SK-MEL-5 (cell line): ENCODE measurements at places on chromosomes 4 and X. TPM values are rescaled to one million over a fixed set of nuclear protein-coding genes. Genes with fewer than 3 reads are reported as not detected.

Gene USP26
- total RNA-seq = not detected in 2 replicates

Gene SHROOM2
- total RNA-seq = 3.5 and 4.4 TPM in 2 replicates

Gene CT45A9
- total RNA-seq = not detected in 2 replicates

Gene COL4A5
- 4.8 and 5.5 TPM in 2 replicates for total RNA-seq

Gene HSFX2
- total RNA-seq = not detected in 2 replicates

Gene DACH2
- total RNA-seq = not detected in 2 replicates

Gene CT45A1
- total RNA-seq = 2.4 and 2.8 TPM in 2 replicates

Gene ART3
- total RNA-seq = 8.5 and 9.7 TPM in 2 replicates

Gene MAML3
- 2.4 and 2.9 TPM in 2 replicates for total RNA-seq

Gene VCX2
- not detected in 2 replicates for total RNA-seq

Gene HEPH
- 0.11 and 0.29 TPM in 2 replicates for total RNA-seq

Gene ANXA3
- 16.8 and 18.8 TPM in 2 replicates for total RNA-seq

Gene NUDT11
- 9.3 and 9.6 TPM in 2 replicates for total RNA-seq

Gene MAP7D2
- 1.9 and 3.5 TPM in 2 replicates for total RNA-seq

Gene SYNPO2
- 0.32 and 0.69 TPM in 2 replicates for total RNA-seq

Gene CENPE
- 9.7 and 12.4 TPM in 2 replicates for total RNA-seq

Gene HSFX4
- not detected in 2 replicates for total RNA-seq

Gene SUPT20HL2
- not detected in 2 replicates for total RNA-seq

Gene AMOT
- total RNA-seq = 10.7 and 11.2 TPM in 2 replicates

Gene ADH1B
- not detected in 2 replicates for total RNA-seq

Gene CWH43
- not detected in 2 replicates for total RNA-seq

Gene HTN1
- 108 and 127 TPM in 2 replicates for total RNA-seq

Gene NKX6-1
- 0.11 and 0.61 TPM in 2 replicates for total RNA-seq

Gene GALNT7
- total RNA-seq = 22.1 and 23.7 TPM in 2 replicates

Gene GUCY1B1
- total RNA-seq = 0.18 and 0.69 TPM in 2 replicates

Gene ATP11C
- total RNA-seq = 33.4 and 34.1 TPM in 2 replicates

Gene TEX13C
- total RNA-seq = 0.11 and 0.21 TPM in 2 replicates

Gene IL2RG
- not detected in 2 replicates for total RNA-seq

Gene FAM9B
- 0.11 and 0.13 TPM in 2 replicates for total RNA-seq

Gene GLRB
- 0.08 and 0.24 TPM in 2 replicates for total RNA-seq

Gene CHIC2
- 13.8 and 14.3 TPM in 2 replicates for total RNA-seq

Gene YIPF7
- not detected in 2 replicates for total RNA-seq

Gene SLITRK2
- total RNA-seq = 0.69 and 1.1 TPM in 2 replicates
